ENCODE measurements at places on chromosomes 5 and 9. TPM values are rescaled to one million over a fixed set of nuclear protein-coding genes. Genes with fewer than 3 reads are reported as not detected.
A peak's percentile ranks its signal among the peaks of the same experiment; 100 is the strongest.

DNA sequence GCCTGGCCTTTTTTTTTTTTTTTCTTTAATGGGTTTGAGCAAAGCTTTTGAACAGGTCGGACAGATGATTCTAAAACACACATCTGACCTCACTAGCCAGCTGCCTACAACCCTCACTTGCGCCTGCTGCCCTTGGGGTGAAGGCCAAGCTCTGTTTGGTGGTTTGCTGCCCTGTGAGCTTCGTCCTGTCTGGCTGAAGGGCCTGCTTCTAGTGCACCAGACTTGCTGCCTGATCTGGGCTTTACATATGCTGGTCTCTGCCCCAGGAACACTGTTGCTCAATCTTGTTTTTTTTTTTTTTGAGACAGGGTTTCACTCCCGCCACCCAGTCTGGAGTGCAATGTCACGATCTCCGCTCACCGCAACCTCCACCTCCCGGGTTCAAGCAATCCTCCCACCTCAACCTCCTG is 16.4 kb upstream of the DOLPP1 start:
- H3K27me3 ChIP-seq = no peaks in the 10 kb centered on the region
- H3K36me3 ChIP-seq = peaks cover 19% of the 10 kb centered on the region
- peak overlapping the region; percentile 66 for H3K27ac ChIP-seq
- DNase-seq = peak; percentile 95
- no peak overlapping the region for H3K4me3 ChIP-seq
- H3K4me1 ChIP-seq = peaks cover 26% of the 10 kb centered on the region

ENC1 gene
- 69.9 TPM for total RNA-seq

DNA sequence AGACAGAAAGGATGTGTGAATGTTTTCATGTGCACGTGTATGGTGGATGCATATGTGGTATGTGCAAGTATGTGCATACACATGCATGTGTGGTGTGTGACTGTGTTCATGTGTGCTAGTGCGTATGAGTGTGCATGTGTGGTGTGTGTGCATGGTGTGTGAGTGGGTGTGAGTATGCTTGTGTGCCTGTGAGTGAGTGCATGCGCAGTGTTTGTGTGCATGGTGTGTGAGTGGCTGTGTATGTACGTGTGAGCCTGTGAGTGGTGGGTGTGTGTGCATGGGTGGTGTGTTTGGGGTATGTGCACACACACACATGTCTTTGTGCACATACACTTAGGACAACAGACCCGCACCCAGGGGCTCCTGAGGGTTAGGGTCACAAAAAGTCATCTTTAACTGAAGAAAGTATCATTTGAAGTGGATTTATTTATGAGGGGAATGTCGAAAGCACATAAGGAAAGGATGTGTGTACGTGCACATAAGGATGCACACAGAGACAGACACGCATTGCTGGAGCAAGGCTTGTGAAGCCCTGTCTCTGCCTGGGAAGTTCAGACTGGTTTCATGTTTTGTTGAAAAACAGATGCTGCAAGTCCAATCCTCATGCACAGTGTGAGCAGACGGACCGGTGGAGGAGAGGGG is 237.0 kb downstream of the SYK start:
- H3K36me3 ChIP-seq = no peaks in the 10 kb centered on the region
- peak overlapping the region; percentile 94 for H3K27ac ChIP-seq
- peaks cover 62% of the 10 kb centered on the region for H3K4me1 ChIP-seq
- H3K27me3 ChIP-seq = no peaks in the 10 kb centered on the region
- peak overlapping the region; percentile 1 for H3K4me3 ChIP-seq

RAD1 gene
- total RNA-seq = 39.1 TPM

DNA sequence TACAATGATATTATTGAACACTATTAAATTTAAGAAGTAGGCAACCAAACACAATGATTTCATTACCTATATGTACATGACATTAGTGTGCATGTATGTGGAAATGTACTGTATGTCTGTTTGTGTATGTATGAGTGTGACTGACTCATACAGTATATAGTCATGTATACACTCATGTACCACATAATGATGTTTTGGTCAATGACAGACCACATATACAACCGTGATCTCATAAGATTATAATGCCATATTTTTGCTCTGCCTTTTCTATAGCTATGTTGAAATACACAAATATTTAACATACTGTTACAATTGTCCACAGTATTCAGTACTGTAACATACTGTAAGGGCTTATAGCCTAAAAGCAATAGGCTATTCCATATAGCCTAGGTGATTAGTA is 19.7 kb downstream of the SVEP1 start:
- H3K36me3 ChIP-seq = no peaks in the 10 kb centered on the region
- peaks cover 9% of the 10 kb centered on the region for H3K4me1 ChIP-seq
- no peak overlapping the region for H3K27ac ChIP-seq

- DNase-seq = no peak
- H3K36me3 ChIP-seq = no peaks in the 10 kb centered on the region
- H3K4me1 ChIP-seq = 0 out of 2 replicates have a peak, but pooled peaks cover under 1% of the 10 kb centered on the region
- H3K27me3 ChIP-seq = no peaks in the 10 kb centered on the region
These were observed 141.7 kb upstream of the STK32A start for GRCh38 chr5:147093138-147093537.

DNA sequence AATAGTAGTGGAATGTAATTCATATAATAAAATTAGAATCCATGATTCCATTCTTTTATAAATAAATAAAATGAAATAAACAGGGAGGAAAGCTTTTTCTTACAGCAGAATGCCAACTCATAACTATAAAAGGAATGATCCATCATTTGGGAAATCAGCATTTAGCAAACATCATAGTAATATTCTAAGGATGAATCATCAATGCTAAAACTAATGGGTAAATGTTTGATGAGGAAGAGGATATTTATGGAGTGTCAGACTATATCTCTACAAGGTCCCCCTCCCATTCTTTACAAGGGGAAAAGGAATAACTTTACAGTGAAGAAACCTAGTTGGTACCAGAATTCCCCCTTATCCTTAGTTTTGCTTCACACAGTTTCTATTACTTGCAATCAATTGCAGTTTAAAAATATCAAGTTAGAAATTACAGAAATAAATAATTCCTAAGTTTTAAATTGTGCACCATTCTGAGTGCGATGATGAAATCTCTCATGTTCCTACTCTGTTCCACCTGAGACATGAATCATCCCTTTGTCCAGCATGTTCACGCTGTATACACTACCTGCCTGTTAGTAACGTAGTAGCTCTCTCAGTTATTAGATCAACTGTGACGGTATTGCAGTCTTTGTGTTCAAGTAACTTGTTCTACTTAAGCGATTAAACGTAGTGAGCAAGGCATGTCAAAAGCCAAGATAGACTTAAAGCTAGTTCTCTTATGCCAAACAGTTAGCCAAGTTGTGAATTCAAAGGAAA is 14.2 kb upstream of the JAKMIP2 start:
- no peaks in the 10 kb centered on the region for H3K36me3 ChIP-seq
- no peak overlapping the region for H3K4me3 ChIP-seq
- no peaks in the 10 kb centered on the region for H3K27me3 ChIP-seq

GRCh38 chr5:119359737-119360413 is 4.1 kb downstream of the TNFAIP8 start:
- DNase-seq = no peak
- no peak overlapping the region for H3K27ac ChIP-seq
- peaks cover 18% of the 10 kb centered on the region for H3K4me1 ChIP-seq
- no peaks in the 10 kb centered on the region for H3K36me3 ChIP-seq
- no peak overlapping the region for H3K4me3 ChIP-seq

DNA sequence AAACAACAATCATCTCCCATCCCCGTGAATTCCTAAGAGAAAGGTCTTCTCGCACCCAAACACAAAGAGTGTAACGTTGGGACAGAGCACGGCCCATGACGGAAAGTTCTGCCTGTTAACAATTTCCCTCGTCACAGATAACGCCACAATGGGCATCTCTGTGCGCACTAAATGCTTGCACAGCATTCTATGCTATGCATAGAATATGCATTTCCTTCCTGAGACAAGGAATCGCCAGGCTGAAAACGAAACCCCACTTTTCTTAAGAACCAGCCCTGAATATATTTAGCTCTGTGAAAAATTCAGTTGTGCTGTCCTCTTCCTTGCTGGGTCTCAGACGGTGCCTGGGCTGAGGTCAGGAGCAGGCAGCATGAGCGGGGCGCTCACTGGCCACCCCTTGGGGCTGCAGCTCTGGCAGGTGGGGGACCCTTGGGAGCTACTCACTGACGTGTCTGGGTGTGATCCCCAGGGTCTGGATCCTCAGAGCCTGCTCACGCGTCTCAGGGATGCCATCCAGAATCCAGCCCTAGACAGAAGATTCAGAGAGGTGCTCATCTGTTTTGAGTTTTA is 49.8 kb downstream of the AK8 start:
- DNase-seq = no peak
- H3K27me3 ChIP-seq = peaks cover 5% of the 10 kb centered on the region
- H3K4me1 ChIP-seq = no peaks in the 10 kb centered on the region
- no peak overlapping the region for H3K27ac ChIP-seq

SAXO1 gene
- total RNA-seq = not detected

DNA sequence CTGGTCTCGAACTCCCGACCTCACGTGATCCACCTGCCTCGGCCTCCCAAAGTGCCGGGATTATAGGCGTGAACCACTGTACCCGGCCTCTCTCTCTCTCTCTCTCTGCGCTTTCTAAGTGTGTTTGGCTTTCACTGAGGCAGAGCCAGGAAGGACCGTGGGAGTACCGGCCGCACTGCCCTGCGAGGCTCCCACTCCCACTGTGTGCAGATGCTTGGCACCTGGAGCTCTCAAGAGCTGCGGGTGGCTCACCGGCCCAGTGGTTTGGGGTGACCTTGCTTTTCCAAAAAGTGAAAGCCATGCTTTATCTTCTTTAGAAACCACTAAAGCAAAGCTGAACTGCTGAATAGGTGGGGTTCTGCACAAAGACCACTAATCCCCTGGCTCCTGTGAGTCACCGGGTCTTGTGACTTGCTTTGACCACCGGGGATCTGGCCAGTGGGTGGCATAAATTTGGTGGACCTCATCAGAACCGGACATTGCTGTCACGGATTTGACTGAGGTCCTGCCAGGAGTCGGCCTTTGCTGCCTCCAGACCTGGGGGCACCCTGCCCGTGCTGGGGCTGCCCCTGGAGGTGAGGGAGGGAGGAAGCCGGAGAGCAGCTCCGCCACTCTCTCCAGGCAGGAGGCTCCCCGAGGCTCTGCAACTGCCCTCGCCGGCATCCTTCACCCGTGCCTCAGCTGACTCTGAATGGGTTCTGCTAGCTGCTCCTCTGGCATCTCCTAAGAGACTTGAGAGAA is 228.9 kb downstream of the FANCC start:
- DNase-seq = no peak
- peaks cover 18% of the 10 kb centered on the region for H3K4me1 ChIP-seq
- H3K27me3 ChIP-seq = no peaks in the 10 kb centered on the region
- no peak overlapping the region for H3K4me3 ChIP-seq

DNA sequence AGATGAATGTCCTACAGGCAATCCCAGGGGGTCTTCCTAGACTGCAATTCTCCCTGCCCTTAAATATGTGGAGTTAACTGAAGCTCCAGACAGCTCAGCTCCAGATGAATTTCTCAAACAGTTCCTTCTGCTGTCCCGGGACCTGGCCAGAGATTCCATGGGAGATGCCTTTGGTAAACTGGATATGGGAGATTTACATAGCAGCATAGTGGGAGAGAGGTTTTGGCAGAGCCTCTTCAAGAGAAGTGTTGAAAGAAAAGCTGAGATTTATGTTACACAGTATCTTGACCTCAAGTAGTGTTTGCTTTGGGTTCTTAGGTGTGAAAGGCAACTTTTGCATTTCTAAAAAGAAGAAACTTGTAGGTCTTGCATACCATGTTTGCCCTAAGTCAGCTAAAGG is 364.9 kb downstream of the ARRDC3 start:
- H3K4me1 ChIP-seq = no peaks in the 10 kb centered on the region
- no peak overlapping the region for H3K27ac ChIP-seq
- H3K27me3 ChIP-seq = no peaks in the 10 kb centered on the region
- DNase-seq = no peak

DRD1 gene
- not detected for total RNA-seq

DNA sequence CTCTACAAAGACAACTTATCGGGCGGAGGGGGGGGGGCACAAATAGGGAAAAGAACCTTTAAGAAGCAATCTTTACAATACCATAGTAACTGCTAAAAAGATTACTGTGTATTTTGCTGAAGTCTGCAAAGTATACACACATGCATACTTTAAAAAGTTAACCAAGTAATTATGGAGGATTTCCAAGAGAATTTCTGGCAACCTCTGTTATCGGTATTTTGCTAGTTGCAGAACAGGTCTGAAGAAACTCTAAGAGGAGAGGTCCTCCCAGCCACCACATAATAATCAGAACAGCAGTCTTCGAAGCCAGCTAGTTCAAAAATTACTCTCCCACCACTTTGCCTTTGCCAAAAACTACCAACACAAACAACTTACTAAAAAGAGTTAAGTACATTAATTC is 56.1 kb downstream of the UBAP2 start:
- H3K4me1 ChIP-seq = no peaks in the 10 kb centered on the region
- peaks cover 6% of the 10 kb centered on the region for H3K36me3 ChIP-seq
- DNase-seq = no peak
- H3K4me3 ChIP-seq = no peak overlapping the region

DNA sequence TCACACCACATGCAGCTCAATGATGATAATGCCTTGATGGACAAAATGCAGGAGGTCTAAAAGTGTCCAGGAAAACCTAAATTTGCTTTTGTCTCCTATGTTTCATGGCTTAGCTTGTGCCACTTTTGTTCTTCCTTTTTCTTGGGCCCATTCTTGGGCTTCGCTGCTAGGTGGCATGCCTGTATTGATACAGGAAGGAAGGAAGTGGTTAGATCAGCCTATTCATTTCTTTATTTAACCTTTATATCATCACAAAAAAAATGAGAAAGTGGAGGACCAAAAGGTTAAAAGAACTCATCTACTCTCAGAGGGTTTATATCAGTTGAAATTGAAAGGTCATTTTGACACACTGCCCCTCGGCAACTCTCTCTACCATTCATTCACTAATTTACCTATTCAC is 260.2 kb downstream of the ARHGAP26 start:
- H3K4me1 ChIP-seq = no peaks in the 10 kb centered on the region
- no peaks in the 10 kb centered on the region for H3K36me3 ChIP-seq
- no peak overlapping the region for H3K27ac ChIP-seq
- no peaks in the 10 kb centered on the region for H3K27me3 ChIP-seq
- DNase-seq = no peak
- no peak overlapping the region for H3K4me3 ChIP-seq

- H3K4me1 ChIP-seq = peaks cover 24% of the 10 kb centered on the region
- no peaks in the 10 kb centered on the region for H3K36me3 ChIP-seq
- H3K27me3 ChIP-seq = no peaks in the 10 kb centered on the region
- DNase-seq = no peak
- H3K27ac ChIP-seq = no peak overlapping the region
These were observed 1414.3 kb upstream of the CDH6 start for GRCh38 chr5:29779141-29779540.

DNA sequence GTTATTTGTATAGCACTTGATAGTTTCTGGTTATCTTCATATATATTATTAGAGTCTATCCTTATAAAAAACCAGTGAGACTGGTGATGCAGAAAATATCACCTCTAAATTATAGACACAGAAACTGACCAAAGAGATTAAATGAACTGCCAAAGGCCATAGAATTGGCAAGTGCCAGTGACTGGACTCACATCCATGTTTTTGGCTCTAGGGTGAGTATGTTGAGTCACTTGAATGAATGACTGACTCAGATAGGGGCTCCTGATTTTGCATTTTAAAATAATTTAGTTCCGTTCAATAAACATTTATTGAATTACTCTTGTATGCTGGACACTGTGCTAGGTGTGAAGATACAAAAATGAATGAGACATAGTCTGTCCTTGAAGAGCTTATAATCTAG is 70.7 kb downstream of the NR2F1 start:
- H3K36me3 ChIP-seq = no peaks in the 10 kb centered on the region
- H3K27me3 ChIP-seq = no peaks in the 10 kb centered on the region
- no peak for DNase-seq
- H3K4me1 ChIP-seq = no peaks in the 10 kb centered on the region
- H3K4me3 ChIP-seq = no peak overlapping the region
- H3K27ac ChIP-seq = no peak overlapping the region

BTNL9 gene
- not detected for total RNA-seq

Measured in HepG2 (cell line).